Umbilical cord (tissue), 2 donors: ENCODE measurements at places on chromosomes 5 and 9. TPM values are rescaled to one million over a fixed set of nuclear protein-coding genes. Genes with fewer than 3 reads are reported as not detected.
A peak's percentile ranks its signal among the peaks of the same experiment; 100 is the strongest.

DNA sequence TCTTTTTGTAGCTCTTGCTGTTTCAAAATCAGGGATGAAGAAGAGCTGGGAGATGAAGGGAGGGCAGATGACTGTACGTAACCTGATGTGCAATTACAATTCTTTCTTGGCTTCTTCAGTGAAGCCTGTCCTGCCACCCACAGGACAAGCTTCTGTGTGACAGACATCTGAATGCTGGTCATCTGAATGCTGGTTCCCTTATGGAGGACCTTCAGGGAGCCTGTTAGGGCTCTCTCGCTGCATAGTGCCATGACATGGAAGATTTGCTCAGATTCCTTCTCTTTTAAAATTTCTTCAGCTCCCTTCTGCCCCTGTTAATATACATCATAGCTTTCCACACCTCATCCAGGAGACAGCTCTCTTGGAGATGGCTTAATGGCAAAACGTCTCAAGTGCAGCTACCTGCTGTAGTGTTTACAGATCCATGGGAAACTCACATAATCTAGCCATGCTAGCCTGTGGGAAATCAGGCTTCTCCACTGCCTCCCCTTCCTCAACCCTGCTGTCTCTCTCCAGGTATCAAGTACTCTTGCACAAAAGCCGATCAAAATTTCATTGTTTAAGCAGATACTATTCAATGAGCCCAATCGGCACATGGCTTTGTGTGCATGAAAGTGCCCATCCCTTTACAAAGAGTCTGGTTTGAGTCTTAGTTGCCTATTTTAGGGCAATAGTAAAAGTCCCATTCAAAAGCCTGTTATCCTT is 134.6 kb downstream of the RAB3C start:
- no peak for DNase-seq

GRCh38 chr5:172162323-172162986 is 25.6 kb downstream of the STK10 start:
- peak; percentile 73 for DNase-seq

GRCh38 chr9:21591221-21592062 is 109.3 kb upstream of the IFNE start:
- peak; percentile 19 for DNase-seq

- DNase-seq: no peak
Observed at GRCh38 chr5:6729386-6730310, 16.4 kb downstream of the TENT4A start.

GRCh38 chr5:170115925-170116324 is 10.2 kb downstream of the FOXI1 start:
- DNase-seq: no peak

DNA sequence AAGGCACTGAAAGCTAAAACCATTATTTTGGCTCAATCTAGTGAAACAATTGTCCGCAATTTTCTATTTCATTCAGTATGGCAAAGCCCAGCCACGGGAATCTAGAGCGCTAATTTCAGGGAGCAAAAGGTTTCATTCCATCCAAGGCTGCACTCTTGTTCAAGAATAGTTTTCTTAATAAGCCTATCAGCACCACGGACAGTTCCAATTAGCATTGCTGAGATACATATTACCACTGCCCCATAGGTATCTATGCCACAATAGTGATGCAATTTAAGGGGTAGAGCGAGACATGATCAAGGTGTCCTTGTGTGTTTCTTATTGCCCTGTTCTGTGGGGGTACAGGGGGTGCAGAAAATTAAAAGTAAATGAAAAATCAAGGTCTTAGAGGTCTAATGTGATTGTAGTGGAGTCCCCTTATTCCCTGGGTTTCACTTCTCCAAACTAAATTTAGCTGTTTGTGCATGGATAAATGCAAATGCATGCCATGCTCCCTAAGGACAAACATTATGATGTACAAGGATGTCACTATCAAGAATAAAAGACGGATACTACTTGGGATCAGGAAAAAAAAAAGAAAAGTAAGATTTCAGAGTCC is 45.5 kb downstream of the SPOCK1 start:
- DNase-seq: peak; percentile 53

GRCh38 chr9:8733131-8733954 is 933.8 kb upstream of the DMAC1 start:
- peak; percentile 47 for DNase-seq

GRCh38 chr9:93321220-93321610 is 130.3 kb upstream of the FAM120A start:
- DNase-seq: no peak

SURF2 gene
- 3.4 TPM for total RNA-seq

SV2C gene
- 1.2 TPM for total RNA-seq

KIF20A gene
- 6.0 TPM for total RNA-seq

PCDHA12 gene
- total RNA-seq: 2.9 TPM

ELAVL2 gene
- 7.2 TPM for total RNA-seq

SLCO4C1 gene
- total RNA-seq: 0.96 TPM

EGFLAM gene
- total RNA-seq: 6.0 TPM

CBY3 gene
- not detected for total RNA-seq

HEXB gene
- 67.2 TPM for total RNA-seq

CORO2A gene
- 3.9 TPM for total RNA-seq

CDC25C gene
- 2.2 TPM for total RNA-seq
